ENCODE measurements at places on chromosomes 1 and 21.

- DNase-seq, result no peak
These were observed 30.1 kb downstream of the SZRD1 start for GRCh38 chr1:16397120-16397519.

DNA sequence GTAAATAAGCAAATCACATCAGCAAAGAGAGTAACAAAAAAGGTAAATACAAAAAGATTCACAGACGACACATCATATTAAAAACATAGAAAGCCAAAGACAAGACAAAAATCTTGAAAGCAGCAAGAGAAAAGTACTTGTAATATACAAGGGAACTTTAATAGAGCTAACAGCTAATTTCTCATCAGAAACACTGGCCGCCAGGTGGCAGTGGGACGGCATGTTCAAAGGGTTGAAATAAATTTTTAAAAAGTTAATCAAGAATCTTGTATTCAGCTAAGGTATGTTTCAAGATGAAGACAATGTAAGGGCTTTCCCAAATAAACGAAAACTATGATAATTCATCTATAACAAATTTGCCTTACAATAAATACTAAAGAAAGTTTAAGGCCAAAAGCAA lies 358.1 kb downstream of the LRRIQ3 start:
- peak; percentile 39 for DNase-seq

- DNase-seq, result no peak
These were observed 3.4 kb downstream of the LRRC71 start for GRCh38 chr1:156923670-156924477.

GRCh38 chr1:228955691-228956090 lies 220.4 kb downstream of the RHOU start:
- no peak for DNase-seq

GRCh38 chr1:207418351-207418750 lies 35.8 kb upstream of the CR2 start:
- no peak for DNase-seq

DNA sequence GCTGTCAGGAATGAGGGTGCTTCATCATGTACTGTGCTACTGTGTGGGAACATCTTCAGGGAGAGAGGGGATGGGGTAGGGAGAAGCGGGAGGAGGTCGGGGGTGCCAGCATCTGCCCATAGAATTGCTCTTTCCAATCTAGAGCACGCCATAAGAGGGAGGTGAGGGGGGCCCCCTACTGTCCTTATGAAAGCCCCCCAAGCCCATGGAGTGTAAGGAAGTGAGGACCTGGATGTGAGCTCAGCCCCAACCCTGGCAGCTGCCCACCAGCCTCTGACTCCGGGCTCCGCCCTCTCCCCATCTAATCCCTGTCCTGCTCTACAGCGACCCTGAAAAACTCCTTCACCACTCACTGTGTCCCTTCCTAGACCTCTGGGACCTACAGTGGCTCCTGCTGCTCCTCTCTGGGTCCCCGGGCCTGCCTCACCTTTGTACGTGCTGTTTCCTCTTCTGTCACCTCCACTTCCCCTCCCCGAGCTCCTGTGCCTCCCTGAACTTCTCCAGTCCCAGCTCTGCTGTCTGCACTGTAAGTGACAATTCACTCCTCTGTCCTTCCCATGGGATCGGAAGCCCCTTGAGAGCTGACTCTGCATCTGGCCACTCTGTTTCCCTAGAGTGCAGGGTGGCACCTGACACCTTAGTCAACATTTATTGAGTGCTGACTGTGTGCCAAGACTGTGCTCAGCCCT lies 269.4 kb downstream of the PTPRU start:
- DNase-seq, result no peak

DNA sequence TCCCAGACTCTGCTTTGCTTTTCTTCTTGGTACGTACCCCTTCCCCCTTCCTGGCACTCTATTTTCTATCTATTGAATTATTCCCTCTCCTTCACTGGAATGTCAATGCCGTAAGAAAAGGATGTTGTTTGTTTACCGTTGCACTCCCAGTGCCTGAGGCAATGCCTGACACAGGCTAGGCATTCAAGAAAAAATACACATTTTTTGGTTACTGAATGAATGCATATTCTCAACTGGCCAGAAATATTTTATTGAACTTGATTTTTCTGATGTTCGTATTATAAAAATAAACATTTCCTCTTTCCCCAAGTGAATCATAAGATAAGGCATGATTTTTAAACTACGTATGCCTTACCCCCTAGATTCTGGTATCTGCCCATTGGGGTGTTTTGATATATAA lies 41.2 kb downstream of the GNG12 start:
- DNase-seq, result no peak

DNA sequence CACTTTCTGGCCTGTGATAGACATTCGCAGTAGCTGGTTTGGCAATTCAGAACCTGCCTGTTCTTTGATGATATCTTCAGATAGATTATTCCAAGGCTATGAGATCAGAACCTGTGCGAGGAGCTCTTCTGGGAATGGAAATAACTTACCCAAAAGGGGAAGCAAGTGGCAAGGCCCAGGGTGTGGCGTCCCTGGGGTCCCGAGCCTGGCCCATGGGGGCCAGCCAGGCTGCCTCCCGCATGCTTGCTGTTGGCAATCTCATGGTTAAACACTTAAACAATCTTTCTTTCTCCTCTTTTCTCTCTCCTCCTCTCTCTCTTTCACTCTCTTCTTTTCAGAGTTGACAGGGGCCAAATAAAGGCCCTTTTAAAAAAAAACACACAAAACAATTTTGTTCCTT lies 108.1 kb downstream of the RNF220 start:
- DNase-seq, result no peak

GRCh38 chr1:199472978-199473377 lies 554.5 kb upstream of the NR5A2 start:
- DNase-seq, result no peak

- DNase-seq, result no peak
These were observed 7.1 kb downstream of the TMEM54 start for GRCh38 chr1:32894019-32894600.

- no peak for DNase-seq
These were observed 69.0 kb downstream of the KCND3 start for GRCh38 chr1:111920221-111921024.

GRCh38 chr1:30477588-30477987 lies 245.8 kb downstream of the MATN1 start:
- no peak for DNase-seq

DNA sequence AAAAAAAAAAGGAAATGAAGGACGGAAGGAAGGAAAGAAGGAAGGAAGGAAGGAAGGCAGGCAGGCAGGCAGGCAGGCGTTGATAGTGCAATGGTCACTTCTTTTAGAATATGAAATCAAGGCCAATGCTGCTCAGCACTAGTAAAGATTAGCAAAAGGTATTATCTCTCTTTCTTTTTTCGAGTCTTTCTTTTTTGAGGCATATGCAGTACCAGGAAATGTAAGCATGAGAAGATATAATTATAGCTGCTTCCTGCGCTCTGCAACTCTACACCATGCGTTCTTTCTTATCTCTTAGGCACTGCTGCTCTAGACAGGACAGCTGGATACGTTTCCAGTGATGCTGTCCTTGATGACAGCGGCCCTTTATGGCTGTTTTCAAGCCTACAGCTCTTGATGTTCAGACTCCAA lies 1512.5 kb upstream of the B3GALT2 start:
- peak; percentile 70 for DNase-seq

GRCh38 chr21:28703861-28704260 lies 288.8 kb downstream of the LTN1 start:
- no peak for DNase-seq

DNA sequence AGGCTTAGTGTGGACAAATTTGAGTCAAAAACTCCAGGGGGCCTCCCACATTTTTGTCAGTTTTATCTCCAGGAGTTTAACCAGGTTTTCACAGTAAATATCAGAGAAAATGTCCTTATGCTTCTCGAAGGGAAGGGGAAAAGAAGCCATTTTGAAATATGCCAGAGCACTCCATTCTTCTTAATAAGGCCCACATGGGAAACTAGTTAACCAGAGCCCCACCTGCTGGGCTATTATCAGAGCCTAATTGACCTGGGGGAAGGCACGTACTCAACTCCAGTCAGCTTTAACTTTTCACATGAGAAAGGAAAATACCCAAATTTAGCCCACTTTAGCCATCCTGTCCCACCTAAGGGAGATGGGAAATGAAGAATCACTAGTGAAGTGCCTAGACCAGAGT lies 296.3 kb downstream of the PTBP2 start:
- DNase-seq, result peak; percentile 27

GRCh38 chr1:36304970-36305914 lies 926 bp upstream of the SH3D21 start:
- no peak for DNase-seq

GRCh38 chr21:37257511-37257966 lies 9.6 kb downstream of the VPS26C start:
- DNase-seq, result no peak

GRCh38 chr1:237610157-237610556 lies 280.6 kb downstream of the ZP4 start:
- no peak for DNase-seq

DNA sequence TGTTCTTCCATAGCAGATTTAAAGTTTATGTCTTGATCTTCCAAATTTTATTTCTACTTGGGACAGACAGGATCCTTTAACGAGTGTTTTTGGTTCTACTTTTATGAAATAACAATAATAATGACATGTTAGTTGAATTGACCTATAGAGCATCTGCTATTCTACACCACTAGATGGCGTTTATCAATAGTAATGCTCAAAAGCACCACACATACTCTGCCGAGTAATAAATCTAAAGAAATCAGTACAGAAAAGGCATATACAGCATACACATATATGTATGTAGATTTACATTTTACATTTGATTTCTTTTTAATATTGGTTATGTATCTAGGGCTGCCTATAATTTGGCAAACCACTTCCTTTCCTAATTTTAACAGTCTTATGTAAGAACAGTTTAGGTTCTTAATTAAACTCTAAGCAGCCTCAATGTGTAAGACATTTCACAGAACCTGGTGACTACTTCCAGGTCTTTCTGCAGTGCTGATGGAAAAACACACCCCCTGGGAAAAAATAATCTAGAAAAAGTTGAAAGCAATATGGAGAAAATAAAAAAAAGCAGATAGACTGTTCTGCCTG lies 5.9 kb upstream of the SIPA1L2 start:
- peak; percentile 81 for DNase-seq

DNA sequence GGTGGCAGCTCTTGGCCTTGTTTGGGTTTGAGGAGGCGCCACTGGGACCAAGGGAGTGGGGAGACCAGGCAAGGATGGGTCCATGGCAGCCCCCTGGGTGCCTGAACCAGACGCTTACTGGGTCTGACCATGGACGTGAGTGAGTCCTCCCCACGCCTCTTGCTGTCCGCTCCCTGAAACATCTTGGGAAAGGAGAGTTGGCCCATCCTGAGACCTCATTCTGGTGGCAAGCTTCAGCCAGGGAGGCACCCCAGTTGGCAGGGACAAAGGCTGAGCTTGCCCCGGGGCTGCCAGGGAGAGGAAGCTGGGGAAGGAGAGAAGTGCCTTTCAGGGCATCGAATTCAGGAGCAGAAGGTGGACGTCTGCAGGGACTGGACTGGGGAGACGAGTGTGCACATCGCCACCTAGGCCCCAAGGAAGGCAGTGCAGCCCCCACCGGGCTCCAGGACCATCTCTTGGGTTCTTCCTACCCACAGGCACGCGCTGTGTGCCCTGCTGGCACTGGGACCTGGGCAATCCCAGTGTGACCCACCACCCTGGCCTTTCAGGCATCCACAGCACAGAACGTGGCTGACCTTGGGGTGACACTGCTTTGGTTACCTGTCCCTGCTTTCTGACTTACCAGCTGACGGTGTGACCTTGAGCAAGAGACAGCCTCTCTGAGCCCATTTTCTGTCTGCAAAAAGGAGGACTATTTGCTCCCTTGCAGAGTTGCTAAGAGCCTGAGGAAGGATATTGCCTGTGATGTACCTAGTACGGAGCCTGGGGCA lies 132.9 kb upstream of the WNT4 start:
- no peak for DNase-seq

GRCh38 chr1:89104147-89104546 lies 21.8 kb downstream of the GBP2 start:
- DNase-seq, result no peak

GRCh38 chr1:181712711-181713110 lies 229.4 kb downstream of the CACNA1E start:
- no peak for DNase-seq

GRCh38 chr1:47137198-47137597 lies at the start of gene CYP4A22:
Gene CYP4A22, plus strand, starts transcription at chr1:47137441. Its CDS starts 45 bp downstream, at chr1:47137486.
- no peak for DNase-seq

- no peak for DNase-seq
These were observed 124.9 kb upstream of the OLIG2 start for GRCh38 chr21:32900814-32901213.

Data from MM.1S (cell line).